HFFc6 (cell line): ENCODE measurements at places on chromosomes 12 and 14.

GRCh38 chr12:1367331-1368291 lies 226.8 kb downstream of the FBXL14 start:
- no peak for DNase-seq

DNA sequence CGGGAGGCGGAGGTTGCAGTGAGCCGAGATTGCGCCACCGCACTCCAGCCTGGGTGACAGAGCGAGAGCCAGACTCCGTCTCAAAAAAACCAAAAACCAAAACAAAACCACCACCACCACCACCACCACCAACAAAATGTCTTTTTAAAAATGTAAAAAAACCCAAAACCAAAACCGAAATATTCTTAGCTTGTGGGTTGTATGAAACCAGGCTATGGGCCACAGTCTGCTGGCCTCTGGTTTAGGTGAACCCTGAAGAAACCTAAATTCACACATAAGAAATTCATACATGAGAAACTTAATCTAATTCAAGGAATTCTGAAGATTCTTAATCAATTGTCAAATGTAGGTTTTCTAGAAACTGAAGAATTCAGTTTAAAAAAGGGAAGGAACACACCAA lies 37.6 kb downstream of the INSM2 start:
- DNase-seq, result no peak

DNA sequence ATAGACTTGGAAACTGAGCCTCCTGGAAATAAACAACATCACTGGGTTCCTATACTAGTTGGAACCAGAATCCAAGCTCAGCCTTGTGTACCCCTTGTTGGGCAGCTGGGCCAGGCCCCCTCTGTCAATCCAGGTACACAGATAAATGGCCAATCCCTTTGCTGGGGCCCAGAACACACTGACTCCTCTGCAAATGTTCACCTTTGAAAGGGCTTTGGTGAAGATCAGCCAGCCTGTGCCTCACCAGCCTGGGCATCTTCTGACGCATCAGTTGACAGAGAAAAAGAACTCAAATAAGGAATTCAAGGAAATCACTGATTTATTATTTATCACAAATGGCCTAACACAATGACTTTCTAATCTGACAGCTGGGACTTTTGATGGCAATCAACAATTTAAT lies 1090.2 kb downstream of the BCL11B start:
- DNase-seq, result no peak

- DNase-seq, result no peak
Measured at GRCh38 chr12:131002216-131002631, 48.5 kb downstream of the ADGRD1 start.

- no peak for DNase-seq
Measured at GRCh38 chr14:104174051-104174450, 35.7 kb downstream of the KIF26A start.

GRCh38 chr12:116101991-116102390 lies 175.5 kb downstream of the MED13L start:
- DNase-seq, result no peak
